Pancreas (tissue), 10 donors: ENCODE measurements at places on chromosomes 7 and 10.

DNA sequence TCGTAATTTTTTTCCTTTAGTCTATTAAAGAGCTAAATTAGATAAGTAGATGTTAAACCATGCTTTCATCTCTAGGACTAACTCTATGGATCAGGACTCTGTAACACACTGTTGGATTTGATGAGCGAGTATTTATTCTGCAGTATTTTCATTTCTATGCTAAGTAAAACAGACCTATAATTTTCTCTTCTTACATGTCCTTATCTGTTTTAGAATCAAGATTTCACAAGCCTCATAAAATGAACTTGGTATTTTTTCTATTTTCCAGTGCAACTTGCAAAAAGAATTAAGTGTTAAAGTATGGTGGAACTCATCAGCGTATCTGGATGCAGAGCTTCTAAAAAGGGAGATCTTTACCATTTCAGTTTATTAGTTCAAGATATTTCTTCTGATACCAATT, 2.4 kb downstream of the CACUL1 start:
- no peaks in the 10 kb centered on the region for H3K27me3 ChIP-seq
- no peak overlapping the region for H3K4me3 ChIP-seq
- DNase-seq, result no peak

- DNase-seq, result no peak
- H3K36me3 ChIP-seq, result no peaks in the 10 kb centered on the region
- no peaks in the 10 kb centered on the region for H3K4me1 ChIP-seq
- H3K4me3 ChIP-seq, result no peak overlapping the region
Observed at GRCh38 chr10:131722525-131723264, 178.1 kb upstream of the PPP2R2D start.

- H3K27me3 ChIP-seq, result no peaks in the 10 kb centered on the region
- H3K36me3 ChIP-seq, result no peaks in the 10 kb centered on the region
- no peak overlapping the region for H3K4me3 ChIP-seq
- H3K4me1 ChIP-seq, result no peaks in the 10 kb centered on the region
- H3K27ac ChIP-seq, result no peak overlapping the region
Observed at GRCh38 chr7:105065104-105065503, 51.1 kb downstream of the KMT2E start.

GRCh38 chr10:95697429-95697828, 3.7 kb upstream of the TCTN3 start:
- no peaks in the 10 kb centered on the region for H3K36me3 ChIP-seq
- no peak overlapping the region for H3K4me3 ChIP-seq
- no peak for DNase-seq
- no peaks in the 10 kb centered on the region for H3K27me3 ChIP-seq
- no peak overlapping the region for H3K27ac ChIP-seq
- H3K4me1 ChIP-seq, result no peaks in the 10 kb centered on the region

DNA sequence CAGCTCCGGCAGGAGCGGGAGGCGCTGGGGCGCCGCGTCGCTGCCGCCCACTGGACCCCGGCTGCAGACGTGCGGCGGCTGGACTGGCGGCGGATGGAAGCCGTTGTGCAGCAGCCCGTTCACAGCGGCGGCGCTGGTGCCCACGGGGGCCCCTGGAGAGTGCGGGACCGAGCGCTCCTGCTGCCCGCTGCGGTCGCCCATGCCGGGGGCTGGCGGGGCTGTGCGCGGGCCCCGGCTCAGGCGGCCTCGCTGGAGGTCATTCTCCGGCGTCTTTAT, 413 bp downstream of the PANK1 start:
- H3K36me3 ChIP-seq, result no peaks in the 10 kb centered on the region
- no peaks in the 10 kb centered on the region for H3K27me3 ChIP-seq
- peak overlapping the region; percentile 75 for H3K27ac ChIP-seq
- peak overlapping the region; percentile 94 for H3K4me3 ChIP-seq
